T-helper 2 cell (primary cell): ENCODE measurements at places on chromosomes 11 and 22.
A peak's percentile ranks its signal among the peaks of the same experiment; 100 is the strongest.

- DNase-seq = no peak
Measured at GRCh38 chr11:11253995-11254394, 99.1 kb downstream of the CSNK2A3 start.

- no peak for DNase-seq
Measured at GRCh38 chr11:119427279-119427678, 4.3 kb upstream of the THY1 start.

- DNase-seq = no peak
Measured at GRCh38 chr11:69278091-69278867, 15.7 kb upstream of the MYEOV start.

DNA sequence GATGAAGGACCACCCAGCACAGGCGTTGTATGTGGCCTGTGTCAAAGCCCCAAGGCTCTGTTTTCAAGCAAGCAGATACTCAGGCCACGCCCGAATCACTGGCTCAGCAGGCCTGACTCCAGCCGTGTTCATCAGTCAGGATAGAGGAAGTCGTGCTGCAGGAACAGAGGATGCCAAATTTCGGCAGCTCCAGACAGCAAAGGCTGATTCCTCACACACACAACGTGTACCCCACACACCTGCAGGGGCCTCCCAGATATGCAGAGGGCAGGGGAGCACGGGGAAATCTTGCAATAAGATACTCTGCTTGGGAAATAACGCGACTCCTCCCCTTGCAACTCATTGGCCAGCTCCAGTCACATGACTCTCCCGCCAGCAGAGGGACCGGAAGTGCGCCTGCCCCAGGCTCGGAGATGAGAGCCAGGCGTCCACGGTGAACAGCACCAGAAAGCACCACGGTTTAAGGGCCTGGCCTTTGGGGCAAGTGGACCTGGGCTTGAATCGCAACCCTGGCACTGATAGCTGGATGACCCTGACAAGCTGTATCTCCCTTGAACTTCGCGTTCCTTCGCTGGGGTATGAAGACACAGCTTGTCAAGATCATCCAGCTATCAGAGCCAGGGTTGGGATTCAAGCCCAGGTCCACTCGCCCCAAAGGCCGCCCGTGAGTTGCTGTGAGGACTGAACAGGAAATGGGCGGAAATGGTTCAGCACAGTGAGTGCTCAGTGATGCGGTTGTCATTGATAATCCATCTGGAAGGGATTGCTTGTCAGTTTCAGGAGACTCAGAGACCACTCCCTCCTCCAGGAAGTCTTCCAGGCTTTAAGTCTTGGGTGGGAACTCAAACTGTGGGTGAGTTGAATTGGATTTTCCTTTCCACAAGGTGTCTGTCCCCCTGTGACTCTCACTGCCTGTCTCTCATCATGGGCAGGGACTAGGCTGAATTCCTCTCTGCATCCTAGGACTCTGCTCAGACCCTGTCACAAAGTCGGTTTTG, 88.5 kb downstream of the MYEOV start:
- DNase-seq = no peak

- DNase-seq = no peak
Measured at GRCh38 chr11:70510571-70510970, 112.2 kb downstream of the CTTN start.

DNA sequence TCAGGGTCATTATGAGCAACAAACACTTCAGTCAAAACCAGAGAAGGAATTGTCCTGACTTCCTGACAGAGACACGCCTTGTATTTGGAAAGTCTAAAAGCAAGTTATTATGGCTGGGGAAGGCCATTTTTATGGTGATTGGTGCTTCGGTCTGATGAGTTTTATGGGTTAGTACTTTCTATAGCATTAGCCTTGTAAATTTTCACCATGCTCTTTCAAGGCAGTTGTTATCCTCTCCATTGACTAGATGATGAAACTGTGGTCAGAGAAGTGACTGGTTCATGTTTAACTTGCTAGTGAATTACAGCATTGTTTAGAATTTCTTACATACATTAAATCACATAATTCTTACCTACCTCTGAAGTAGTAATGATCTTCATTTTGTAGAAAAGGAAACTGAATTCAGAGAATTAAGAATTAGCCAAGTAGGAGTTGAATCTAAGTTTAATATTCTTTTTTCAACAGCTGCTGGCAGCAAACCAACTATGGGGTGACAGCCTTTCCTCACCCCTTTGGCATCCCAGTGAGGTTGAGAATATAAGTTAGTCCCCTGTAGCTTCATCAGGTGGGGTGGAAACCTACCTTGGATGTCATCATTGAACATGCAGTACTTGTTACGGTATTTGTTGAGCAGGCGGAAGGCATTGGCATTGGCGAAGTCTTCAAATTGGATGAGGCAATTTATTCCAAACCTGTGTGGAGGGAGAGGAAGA, 90.0 kb downstream of the CCDC81 start:
- no peak for DNase-seq

DNA sequence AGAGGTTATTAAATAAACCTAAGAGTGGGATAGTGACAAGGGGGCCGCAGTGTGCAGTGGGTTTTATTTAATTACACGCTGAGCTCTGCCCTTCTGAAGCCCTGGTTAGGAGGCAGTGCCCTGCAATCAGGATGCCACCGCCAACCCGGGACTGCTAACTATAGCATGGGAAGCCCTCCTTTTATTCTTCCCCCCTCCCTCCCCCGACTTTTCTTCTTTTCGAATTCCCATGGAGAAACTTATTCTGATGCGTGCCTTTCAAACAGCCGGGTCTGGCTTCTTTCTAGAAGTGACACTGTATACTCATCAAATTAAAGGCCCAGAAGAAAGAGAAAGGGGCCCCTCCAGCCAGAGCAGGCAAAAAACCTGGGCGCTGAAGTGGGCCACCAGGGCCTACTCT, 91.3 kb upstream of the ANO1 start:
- no peak for DNase-seq

- DNase-seq = no peak
Measured at GRCh38 chr22:19622061-19622441, 92.3 kb upstream of the SEPTIN5 start.

- no peak for DNase-seq
Measured at GRCh38 chr11:73854680-73855079, 22.0 kb downstream of the COA4 start.

DNA sequence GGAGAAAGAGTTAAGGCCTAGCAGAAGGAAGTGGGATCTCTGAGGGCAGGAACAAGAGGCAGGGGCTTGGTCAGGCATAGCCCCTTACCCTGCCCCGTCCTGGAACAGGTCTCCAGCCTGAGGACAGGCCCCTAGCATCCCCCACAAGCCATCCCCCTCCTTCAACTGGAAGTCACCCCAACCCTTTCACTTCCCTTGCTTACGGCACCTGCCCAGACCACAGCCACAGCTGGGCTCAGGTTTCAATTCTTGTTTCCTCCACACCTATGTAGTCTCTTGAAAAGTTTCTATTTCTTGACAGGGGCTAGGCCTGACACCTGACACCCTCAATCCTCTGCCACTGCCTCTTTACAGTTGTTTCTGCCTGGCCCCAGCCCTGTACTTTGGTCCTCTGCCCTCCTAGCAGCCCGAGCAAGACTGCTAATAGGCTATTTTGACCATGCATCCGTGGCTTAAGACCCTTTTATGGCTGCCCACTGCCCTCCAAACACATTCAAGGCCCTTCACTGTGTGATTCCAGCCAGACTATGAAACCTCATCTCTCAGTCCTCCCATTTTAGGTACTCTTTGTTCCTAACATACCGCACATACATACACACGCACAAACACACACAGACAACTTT, 10.9 kb upstream of the FCHSD2 start:
- DNase-seq = peak; percentile 18

DNA sequence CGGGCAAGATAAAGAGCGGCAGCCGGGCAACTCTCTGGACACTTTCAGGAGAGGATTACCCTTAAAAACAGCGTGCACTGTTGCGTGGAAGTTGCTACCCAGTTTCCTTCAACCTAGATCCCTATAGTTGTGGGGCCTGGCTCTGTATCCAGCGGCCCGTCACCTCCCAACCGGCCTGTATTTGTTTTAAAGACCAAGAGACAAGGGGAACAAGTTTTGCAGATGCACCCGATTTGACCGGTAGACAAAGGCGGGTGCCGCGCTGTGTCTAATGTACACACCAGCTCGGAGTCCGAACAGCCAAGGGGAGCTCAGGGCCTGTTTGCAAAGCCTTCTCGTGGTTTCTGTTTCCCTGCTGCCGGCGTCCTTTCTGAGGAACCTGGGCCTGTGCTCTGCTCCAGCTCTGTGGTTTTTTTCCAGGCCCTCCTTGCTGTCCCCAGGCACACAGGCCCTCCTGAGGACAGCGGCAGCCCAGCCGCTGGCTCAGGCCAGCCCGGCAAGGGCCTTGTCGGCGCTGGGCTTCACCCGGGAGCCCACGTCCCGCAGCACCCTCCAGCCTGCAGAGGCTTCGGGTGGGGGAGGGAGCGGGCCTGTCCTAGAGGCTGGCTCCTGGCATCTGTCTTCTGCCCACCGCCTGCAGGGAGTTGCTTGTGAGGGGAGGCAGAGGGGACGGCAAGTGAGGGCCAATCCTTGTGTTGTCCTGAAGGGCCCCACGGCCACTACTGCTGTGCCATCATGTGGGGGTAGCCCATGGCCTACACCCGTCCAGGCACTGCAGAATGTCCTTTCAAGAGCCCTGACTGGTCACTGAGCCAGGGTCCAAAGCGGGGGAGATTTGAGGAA, 1.4 kb downstream of the TBX1 start:
- no peak for DNase-seq

DNA sequence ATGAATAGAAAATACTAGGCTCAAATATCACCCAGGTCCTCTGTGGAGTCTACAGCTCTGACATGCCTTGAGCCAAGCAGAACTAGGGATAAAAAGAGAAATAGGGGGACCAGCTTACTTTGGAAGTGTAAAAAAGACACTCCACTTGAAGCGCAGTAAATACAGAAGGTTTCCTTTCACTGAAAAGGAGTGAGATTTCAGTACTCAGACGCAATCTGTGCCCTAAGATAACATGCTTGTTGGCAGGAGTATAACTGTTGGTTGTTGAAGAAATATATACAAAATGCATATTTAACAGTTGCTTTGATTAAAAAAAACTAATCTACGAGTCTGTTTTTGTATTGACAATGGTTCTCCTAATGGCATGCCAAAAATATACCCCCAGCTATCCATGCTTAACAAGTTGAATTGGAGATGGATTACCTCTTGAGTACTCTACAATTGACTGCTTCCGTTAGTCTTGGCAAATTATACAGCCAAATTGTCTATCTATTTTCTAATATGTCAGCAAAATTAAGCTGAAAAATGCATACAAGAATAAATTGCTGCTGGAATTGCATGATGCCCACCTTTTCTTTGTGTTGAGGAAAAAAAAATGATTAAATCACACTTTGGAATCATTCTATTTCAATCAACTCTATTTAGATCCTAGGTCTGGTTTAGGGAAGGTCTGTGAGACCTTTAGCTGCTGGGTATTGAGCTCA, 91.6 kb downstream of the FAT3 start:
- DNase-seq = no peak

DNA sequence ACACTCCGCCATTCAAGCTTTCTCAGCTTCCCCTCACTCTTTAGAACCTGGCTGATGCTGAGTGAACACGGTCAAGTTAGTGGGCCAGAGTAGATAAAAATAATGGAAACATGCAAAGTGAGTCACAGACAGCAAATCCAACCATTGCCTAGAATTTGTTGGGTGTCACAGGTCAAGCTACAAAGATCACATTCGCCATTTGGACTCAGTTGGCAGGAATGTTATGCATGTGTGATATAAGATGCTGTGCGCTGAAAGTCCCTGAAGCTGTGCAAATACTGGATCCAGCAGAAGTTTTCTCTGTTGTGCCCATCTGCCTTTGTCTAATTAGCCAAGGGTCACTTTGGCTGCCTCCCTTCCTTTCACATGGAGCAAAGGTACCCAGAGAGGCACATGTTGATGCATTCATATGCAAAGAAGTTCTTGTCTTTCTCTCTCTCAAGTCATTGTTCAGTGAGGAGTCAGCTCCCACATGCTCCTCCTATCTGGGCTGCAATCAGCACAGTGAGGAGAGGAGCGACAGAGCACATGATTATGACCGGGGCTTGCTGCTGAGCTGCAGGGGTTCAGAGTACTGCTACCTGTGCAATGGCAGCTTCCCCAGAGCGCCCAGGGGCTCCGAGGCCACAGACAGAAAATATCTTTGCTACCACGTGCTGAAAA, 39.7 kb downstream of the FLI1 start:
- DNase-seq = no peak

DNA sequence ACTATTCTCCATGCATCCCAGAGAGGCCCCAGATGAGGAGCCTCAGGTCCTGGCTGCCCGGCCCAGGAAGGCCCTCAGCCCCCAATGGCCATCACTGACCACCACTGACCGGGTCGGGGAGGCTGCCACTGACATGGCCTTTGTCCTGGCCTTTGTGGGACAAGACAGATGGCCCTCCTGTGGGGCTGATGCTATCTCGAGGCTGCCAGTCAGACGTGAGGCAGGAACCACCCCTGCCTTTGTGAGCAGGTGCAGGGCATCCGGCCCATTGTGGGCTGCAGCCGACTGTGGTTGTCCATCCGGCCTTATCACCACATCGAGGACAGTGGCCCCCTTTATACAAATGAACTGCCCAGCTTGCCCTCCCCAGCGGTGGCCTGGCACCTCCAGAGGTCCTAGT, 5.5 kb downstream of the GP1BB start:
- no peak for DNase-seq

- no peak for DNase-seq
Measured at GRCh38 chr22:27732841-27733240, 68.7 kb downstream of the MN1 start.
